Activated CD4-positive, CD25-positive, alpha-beta regulatory T cell (primary cell): ENCODE measurements at places on chromosomes 6 and 20.

- DNase-seq = no peak
These were observed 200.5 kb upstream of the PHACTR1 start for GRCh38 chr6:12516070-12516469.

DNA sequence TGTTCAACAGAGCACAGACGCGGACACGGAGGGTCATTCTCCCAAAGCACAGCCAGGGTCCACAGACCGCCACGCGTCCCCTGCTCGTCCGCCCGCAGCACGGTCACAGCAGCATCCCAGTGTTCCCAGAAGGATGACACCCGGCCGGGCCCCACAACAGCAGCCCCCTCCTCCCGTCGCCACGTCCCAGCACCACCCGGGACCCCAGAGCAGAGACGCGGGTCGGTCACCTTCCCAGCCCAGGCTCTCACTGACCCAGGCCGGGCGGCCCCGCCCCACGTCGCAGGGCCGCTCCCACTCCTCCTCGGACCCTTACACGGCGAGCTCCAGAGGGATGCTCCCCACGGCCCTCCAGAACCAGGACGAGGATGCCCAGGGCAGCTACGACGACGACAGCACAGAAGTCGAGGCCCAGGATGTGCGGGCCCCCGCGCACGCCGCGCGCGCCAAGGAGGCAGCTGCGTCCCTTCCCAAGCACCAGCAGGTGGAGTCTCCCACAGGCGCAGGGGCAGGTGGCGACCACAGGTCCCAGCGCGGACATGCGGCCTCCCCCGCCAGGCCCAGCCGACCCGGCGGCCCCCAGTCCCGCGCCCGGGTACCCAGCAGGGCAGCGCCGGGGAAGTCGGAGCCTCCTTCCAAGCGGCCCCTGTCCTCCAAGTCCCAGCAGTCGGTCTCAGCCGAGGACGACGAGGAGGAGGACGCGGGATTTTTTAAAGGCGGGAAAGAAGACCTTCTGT, 64.3 kb downstream of the FNDC1 start:
- DNase-seq = no peak

GRCh38 chr20:1377984-1378734, 14.7 kb downstream of the FKBP1A start:
- DNase-seq = no peak

GRCh38 chr6:42075159-42075838, 25.0 kb downstream of the TAF8 start:
- peak; percentile 18 for DNase-seq

DNA sequence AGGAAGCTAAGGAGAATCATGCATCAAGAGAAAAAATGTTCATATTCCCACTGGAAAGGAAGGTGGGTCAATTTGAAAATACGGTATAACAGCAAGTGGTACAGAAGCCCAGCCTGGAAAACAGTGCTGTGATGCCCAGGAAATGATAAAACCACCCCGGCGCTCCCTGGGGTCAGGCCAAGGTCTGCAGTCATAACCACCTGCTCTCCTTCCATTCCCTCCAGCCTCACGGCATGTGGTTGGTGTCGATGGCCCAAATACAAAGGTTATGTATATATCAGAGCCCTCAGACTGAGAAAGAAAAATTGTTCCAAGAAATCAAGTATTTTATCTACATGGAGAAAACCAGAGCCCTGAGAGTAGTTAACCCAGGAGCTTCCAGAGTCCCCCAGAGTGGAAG, 208.1 kb upstream of the CDYL start:
- DNase-seq = no peak

- no peak for DNase-seq
These were observed 659.0 kb upstream of the HS3ST5 start for GRCh38 chr6:115001731-115002350.

DNA sequence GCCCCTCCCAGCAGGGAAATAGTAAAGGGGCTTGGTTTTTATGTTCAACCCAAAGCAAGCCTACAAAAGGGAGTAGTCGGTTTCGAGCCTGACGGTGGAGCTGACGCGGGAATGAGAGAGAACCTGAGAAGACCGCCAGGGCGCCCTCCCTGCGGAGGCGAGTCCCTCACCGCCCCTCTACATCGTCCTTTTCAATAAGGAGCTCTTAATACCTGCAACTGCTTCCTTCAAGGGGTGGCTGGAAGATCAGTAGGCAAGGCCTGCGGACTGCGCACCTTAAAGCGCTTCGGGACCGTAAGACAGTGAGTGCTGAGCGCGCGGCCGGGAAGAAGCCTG, 709 bp upstream of the ZNF76 start:
- no peak for DNase-seq

- DNase-seq = no peak
These were observed 5.8 kb upstream of the ID4 start for GRCh38 chr6:19831358-19831757.

- DNase-seq = no peak
These were observed 273.0 kb downstream of the TFAP2A start for GRCh38 chr6:10141746-10142443.

DNA sequence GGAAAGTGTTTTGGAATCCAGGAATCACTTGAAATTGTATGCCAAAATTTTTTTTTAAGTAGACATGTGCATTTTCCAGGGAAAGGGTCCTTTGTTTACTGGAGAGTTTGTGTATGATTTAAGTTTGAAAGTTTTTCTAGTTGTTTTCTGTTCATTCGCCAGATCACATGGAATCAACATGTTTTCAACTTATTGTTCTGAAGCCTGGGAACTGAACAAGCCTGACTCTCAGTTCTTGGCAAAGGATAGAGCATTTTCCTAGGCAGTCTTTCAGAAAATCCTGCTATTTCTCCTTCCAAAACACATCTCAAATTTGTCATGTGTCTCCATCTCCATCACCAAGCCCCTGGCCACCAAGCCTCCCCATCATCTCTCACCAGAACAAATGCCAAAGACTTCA, 374.8 kb downstream of the MAFB start:
- no peak for DNase-seq
